ENCODE measurements at places on chromosomes 16 and 17.
A peak's percentile ranks its signal among the peaks of the same experiment; 100 is the strongest.

DNA sequence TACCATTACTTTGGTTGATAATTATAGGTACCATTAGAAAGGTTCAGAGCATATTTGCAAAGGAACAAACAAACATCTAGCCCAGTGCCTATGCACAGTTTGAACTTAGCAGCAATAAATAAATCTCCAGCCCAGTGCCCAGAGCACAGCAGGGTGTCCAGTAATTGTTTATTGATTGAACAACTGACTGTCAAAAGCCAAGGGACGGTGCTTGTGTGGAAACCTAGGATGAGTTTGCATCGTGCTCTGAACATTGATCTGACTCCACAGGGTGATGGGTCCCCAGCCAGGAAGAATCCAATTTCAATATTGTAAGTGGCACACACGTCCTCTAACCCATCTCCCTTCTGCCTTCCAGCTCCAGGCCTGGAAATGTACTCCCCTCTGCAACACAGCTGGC, 625.5 kb upstream of the C16orf82 start:
- DNase-seq: no peak

GRCh38 chr16:51666821-51667220, 515.8 kb upstream of the SALL1 start:
- DNase-seq: no peak

- no peak for DNase-seq
Observed at GRCh38 chr16:10332241-10332640, 53.6 kb upstream of the ATF7IP2 start.

- no peak for DNase-seq
Observed at GRCh38 chr17:37385474-37385990, 9.7 kb downstream of the C17orf78 start.

DNA sequence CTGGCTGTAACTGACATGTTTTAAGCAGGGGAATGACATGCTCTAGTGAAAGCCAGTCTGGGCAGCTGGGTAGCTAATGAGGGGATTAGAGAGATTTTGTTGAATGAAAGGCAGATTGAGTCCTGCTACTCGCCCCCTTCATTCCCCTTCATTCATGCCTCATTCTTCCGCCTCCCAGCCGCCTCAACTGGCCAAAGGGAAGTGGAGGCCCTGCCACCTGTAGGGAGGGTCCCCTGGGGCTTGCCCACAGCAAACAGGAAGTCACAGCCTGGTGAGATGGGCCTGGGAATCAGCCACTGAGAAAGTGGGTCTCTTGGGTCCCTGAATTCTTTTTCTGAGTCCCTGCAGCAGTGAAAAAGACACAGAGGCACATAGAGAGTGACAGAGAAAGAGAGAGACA, 1.1 kb upstream of the CD19 start:
- DNase-seq: no peak

GRCh38 chr17:40645943-40646342, 1.7 kb downstream of the SMARCE1 start:
- DNase-seq: no peak

GRCh38 chr16:2163211-2163881, 7.8 kb downstream of the TRAF7 start:
- no peak for DNase-seq

- no peak for DNase-seq
Observed at GRCh38 chr17:50020841-50021599, 26.0 kb upstream of the DLX3 start.

- DNase-seq: no peak
Observed at GRCh38 chr17:60751884-60752283, 74.2 kb downstream of the BCAS3 start.

DNA sequence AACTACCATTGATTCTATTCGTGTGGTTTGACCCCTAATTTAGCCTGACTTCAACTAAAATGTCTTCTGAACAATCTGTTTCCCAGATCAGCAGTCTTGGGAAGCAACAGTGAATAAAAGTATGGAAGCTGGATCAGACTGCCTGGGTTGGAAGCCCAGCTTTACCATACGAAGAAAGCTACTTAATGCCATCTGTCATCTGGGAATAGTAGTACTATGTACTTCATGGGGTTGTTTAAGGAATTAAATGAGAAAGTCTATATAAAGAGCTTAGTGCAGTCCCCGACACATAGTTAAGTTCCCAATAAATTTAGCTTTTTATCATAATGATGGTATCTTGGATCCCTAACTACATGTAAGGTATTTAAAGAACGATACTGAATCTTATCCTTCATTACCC, 151.5 kb upstream of the ERCC4 start:
- no peak for DNase-seq

- DNase-seq: no peak
Observed at GRCh38 chr16:21156767-21157467, 1.6 kb upstream of the LDAF1 start.

DNA sequence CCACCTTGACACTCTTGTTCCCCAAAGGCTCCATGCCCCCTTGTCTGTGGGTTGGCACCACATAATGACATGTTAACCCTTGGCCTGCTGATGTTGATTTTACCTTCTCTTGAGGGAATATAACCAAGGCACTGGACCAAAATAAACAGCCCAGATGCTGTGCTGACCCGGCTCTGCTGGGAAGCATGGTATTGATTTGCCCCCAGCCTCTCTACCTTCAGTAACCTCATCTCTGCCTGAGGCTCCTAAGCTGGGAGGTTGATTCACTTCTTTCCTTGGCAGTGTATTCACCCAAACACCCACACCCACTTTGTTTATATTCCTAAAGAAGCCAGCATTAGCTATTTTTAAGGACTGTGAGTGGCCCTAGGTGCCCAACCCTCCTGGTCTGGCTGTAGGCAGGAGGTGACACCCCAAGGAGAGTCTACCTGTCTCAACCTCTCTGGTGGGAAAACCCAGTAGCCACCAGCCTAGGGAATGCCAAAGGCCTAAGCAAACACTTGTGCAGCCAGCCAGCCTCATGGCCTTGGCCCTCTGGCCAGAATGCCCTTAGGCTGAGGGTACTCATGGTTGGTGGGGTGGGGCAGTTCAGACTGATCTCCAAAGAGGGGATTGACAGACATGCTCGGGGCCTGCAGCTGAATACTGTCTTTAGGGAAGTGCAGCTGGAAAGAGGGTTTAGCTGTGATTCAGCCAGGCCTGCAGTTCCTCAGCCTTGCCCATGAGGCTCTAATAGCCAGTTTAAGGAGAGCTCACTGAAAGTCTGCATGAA, 42.7 kb downstream of the GNAO1 start:
- DNase-seq: no peak

DNA sequence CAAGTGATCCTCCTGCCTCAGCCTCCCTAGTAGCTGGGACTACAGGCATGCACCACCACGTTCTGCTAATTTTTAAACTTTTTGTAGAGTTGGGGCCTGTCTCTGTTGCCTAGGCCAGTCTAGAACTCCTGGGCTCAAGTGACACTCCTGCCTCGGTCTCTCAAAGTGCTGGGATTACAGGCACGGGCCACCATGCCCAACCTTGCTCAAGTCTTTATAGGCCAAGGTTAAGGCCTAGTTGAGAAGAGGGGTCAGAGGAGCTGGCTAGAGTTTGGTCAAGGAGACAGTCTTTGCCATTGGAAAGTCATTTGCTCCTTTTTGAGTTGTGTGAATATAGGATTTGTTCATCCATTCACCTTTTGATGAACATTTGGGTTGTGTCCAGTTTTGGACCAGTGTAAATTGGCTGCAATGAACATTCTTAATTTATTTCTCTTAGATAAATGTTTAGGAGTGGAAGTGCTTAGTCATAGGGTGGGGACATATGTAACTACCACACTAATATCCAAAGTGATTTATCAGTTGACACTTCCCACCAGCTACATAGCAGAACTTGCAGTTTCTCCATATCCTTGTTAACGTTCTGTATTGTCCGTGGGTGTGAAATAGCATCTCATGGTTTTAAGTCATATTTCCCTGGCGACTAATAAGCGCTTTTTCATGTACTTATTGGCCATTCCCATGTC, 30.7 kb upstream of the ARHGAP17 start:
- DNase-seq: no peak

GRCh38 chr16:4713663-4714501, 20.2 kb downstream of the ANKS3 start:
- DNase-seq: no peak

DNA sequence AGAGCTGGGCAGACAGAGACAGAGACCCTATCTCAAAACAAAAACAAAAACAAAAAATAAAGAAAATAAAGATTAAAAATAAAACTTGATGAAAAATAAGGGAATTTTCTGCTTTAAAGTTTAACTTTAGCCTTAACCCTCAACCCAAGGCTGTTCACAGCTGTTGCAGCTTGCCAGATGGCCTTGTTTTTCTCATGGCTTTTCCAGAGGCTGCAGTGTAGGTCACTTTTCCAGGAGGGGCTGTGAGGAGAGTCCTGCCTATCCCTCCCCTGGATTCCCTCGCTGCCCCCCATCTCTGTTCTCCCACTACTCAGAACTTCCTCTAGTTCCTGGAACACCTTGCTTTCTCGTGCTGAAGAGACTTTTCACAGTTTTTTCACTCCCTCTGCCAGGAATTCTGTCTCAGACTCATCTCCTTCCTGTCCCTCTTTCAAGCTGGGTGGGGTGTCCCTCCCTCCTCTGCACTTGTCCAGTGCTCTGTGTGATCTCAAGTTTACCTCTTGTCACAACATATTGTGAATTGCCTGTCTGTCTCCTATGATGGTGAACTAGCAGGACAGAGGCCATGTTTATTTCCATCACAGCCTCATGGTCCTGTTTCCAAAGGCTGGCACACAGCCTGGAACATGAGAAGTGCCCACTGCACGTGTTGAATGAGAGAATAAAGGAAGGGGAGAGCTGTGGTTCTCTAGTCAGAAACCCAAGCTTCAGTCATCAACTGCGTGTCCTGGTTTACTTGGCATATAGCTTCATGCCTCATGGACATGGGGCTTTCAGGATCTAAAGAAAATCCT, 69.9 kb upstream of the MSI2 start:
- DNase-seq: no peak

- no peak for DNase-seq
Observed at GRCh38 chr17:63278728-63279442, 167.2 kb downstream of the CYB561 start.

- DNase-seq: no peak
Observed at GRCh38 chr17:41324180-41325075, 8.9 kb upstream of the KRTAP17-1 start.

- no peak for DNase-seq
Observed at GRCh38 chr17:52383493-52384100, 225.1 kb upstream of the CA10 start.

- DNase-seq: no peak
Observed at GRCh38 chr16:88948781-88949490, 28.1 kb downstream of the CBFA2T3 start.

- no peak for DNase-seq
Observed at GRCh38 chr16:88805887-88806393, 2.4 kb downstream of the CDT1 start.

DNA sequence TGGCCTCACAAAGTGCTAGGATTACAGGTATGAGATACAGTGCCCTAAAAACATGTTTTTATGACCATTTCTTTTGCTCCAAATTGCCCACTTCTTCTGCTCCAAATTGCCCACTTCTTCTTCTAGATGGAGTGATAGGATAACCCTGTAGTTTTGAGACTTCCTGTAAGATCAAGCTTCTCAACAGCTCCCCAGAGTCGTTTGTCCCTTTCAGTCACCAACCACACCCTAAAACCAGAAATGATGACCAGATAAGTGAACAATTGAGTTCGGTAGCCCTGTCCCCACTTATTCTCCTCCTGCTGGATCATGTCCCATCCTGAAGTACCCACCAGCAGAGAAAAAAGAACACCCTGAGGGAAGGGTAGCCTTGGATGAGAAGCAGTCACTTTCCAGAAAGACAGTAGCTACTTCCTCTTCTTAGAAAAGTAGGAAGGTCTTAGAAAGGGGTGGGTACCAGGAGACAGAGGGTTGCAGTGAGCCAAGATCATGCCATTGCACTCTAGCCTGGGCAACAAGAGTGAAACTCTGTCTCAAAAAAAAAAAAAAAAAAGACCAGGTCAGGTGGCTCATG, 2.5 kb downstream of the ODAD4 start:
- no peak for DNase-seq

GRCh38 chr16:85615852-85616606, 2.9 kb downstream of the GSE1 start:
- peak; percentile 68 for DNase-seq

DNA sequence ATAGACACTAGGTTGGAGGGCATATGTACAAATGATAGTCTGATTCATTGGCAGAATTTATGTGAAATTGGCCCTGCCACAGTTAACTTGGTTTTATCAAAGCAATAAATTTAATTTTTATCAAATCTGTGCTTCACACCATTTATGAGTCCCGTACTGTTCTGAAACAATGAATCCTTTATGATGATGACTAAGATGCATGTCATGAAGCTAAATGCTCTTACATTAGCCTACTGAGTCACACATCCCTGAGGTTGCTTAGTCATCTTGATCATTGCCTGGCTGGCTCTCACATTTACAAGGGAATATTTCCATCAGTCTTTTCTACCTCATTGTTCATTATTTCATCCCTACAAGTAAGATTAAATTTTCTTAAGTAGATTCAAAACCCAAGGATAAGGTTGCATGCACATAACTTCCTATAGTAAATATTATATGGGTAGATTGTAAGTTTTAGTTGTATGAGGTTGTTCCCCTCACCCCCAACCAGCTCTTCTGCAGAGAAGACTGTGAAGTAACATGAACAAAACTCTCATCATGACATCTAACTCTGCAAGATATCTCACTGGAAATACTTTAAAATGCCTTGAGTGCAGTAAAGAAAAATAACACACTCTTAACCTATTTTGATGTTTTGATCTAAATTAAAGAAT, 170.7 kb downstream of the CYB561 start:
- no peak for DNase-seq

GRCh38 chr16:71536752-71537499, 10.7 kb downstream of the CHST4 start:
- DNase-seq: no peak

DNA sequence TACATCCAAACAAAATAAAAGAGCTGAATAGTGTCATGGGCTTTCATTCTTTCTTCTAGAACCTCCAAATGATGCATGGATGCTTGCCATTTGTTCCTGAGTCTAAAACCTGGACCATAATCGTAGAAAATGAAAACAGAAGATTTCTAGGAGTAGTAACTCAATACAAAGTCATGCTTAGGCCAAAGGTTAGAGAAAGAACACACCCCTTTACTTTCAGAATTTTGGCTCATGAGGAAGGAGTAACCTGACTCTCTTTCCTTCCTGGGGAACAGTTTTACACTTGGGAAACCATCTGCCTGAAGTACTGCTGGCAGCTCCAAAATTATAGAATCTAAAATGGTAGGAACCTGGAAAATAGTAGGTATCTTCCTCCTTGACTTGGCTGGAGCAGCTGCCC, 137.2 kb downstream of the SNX11 start:
- no peak for DNase-seq

GRCh38 chr16:24149102-24149501, 107.0 kb upstream of the CACNG3 start:
- DNase-seq: no peak

DNA sequence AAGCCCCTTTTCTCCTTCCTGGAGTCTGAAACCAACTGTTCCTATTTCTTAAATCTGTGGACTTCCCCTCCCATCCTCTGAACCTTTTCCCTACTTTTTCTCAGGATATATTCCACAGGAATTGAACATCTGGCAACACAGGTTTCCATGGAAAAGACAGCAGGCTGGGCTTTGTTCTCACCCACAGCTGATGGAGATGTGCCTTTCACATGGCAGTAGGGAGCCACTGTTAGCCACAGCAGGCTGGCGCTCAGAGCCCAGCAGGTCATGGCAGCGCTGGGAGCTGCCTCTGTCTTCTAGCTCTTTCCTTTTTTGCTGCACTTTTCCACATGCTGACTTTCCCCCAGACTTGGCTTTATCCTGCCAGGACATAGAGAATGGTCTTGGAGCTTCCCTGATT, 116.4 kb upstream of the NLRP1 start:
- no peak for DNase-seq
